ENCODE measurements at places on chromosomes 6 and 20.

GRCh38 chr20:52722926-52723688 is 249.1 kb upstream of the TSHZ2 start:
- peak; percentile 31 for DNase-seq

DNA sequence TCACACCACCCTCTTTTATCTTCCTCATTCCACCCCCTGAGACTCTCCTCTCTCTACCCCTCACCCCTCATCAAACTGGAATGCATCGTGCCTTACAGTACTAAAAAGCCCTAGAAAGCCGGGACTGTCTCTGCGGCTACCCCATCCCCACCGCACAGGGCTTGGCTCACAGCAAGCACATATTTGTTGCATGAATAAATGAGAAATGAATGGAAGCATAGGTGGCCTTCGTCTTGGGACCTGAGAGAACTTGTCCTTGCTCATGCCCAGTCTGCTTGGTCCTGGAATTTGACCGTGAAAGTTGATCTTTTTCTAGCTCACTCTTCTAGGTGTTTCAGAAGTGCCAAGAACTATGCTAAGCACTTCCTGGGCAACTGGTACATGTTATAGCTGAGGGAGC is 53.3 kb downstream of the APCDD1L start:
- DNase-seq: no peak

GRCh38 chr6:40256224-40256623 is 322.0 kb upstream of the MOCS1 start:
- no peak for DNase-seq

- no peak for DNase-seq
Measured at GRCh38 chr20:63641146-63641791, 12.0 kb downstream of the STMN3 start.

GRCh38 chr20:59735917-59736316 is 131.6 kb downstream of the PHACTR3 start:
- DNase-seq: no peak

GRCh38 chr20:6157345-6157744 is 34.5 kb upstream of the FERMT1 start:
- no peak for DNase-seq

- no peak for DNase-seq
Measured at GRCh38 chr6:50213146-50213545, 163.4 kb upstream of the DEFB112 start.

DNA sequence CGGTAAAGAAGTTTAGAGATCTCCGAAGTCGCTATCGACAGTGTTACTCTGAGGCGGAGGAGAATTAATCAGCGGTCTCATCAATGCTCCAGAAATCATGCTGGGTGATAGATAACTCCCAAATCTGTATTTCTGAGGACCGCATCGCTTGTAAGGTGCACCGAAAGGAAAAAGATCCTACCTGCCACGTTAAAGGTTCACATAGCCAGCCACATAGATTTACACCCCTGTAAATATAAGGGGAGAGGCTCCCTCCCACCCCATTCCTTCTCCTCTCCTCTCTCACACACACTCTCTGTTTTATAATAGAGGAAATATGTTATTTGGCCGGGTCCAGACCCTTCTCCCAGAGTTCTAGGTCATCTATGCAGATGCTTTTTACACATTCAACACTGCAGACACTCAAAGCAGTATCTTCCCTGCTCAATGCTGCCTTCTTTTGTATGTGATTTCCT is 620 bp upstream of the DEK start:
- no peak for DNase-seq

DNA sequence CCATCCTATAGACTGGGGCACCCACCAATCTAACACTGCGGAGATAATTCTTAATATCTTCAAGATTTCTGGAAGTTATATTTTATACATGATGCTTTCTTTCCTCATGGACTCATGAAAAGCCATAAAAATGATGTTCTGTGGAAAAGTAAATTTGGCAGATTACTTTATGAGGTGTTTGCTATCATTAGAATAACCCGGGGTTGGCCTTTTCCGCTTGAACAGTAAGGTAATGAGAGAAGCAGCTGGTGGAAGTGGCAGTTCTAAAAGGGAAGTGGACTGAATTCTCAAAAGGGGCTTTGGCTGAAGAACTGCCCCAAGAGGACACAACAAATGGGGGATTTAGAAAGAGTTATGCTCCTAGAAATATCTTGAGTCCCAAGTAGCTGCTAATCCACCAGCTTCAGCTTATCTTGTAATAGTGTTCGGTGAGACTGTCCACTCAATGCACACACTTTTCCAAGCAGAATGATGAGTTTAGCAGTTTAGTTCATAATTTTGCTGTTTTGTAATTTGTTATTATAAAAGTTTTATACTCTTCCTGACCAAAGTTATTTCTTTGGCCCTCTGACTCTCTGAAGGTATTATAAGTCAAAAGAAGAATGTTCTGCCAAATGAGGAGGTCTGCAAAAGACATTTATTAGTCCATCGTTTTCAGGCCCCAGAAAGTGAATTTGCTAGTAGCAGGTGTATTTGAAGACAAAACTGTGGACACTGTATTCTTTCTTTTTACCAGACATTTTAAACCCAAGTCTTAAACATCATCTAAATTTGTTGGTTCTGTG is 2.9 kb downstream of the ISM1 start:
- no peak for DNase-seq

DNA sequence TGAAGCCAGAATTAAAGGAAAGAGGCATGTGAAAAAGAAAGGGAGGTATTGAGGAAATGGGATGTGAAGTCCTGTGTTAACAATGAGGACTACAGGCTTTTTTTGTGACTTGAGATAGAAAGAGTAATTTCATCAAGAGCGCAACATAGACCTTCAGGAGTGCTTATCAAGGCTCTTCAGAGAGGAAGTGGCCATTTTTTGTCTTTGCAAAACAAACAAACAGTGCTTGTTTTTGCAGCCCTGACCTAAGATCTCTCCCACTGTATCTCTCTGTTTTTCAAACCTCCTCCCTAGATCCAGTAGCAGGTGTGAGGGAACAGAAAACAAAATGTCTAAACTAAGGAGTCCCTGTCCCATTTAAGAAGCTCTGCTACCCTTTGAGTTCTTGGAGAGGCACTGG is 710.3 kb upstream of the MARCKS start:
- DNase-seq: no peak

All from renal pelvis (tissue), 12 donors.